MCF 10A (cell line): ENCODE measurements at places on chromosomes 3 and 15. TPM values are rescaled to one million over a fixed set of nuclear protein-coding genes. Genes with fewer than 3 reads are reported as not detected.

DNA sequence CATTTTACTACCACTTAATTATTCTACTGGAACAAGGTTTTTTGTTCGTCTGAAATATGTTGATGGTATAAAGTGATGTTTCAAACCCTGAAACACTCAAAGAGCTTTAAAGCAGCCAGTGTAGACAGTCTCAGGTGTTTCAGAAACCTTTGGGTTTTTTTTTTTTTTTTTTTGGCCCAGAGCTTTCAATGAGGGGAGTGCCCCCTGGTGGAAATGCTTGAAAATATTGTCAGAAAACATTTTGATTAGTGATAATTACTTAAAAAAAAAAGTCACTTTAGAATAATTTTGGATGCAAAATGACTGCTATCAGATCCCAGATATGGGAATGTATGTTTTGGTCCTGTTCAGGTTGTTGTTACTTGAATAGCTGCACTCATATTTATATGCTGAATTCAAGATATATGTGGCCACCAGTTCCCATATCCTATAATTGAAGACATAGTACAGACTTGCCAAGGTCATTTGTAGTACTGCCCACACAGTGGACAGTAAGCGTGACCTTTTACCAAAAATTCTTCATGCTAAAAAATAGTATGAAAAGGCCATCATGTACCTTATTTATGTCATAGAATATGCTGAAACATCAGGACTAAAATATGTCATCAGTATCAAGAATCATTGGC lies 35.9 kb downstream of the SATB1 start:
- peak; percentile 44 for DNase-seq

DNA sequence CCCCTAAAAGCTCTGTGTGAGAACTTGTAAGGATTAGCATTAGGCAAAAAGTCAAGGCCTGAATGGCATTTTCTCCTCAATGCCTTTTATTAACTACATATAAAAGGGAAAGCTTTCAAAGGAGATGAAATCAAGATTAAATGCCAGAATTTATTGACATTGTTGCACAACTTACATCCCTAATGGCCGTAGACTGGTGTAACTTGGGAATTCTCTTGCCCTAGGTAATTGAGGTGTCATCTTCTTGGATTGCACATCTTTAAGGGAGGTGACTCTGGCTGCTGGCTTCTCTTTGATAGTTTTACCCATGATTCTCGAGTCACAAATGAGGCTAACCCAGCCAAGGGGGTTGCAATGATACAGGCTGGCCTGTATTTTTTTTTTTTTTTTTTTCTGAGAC lies 249.1 kb downstream of the TBL1XR1 start:
- peak; percentile 27 for DNase-seq

GRCh38 chr3:44584646-44585501 lies at the start of gene ZNF660:
Gene ZNF660, plus strand, starts transcription at chr3:44584964. Its CDS starts 9,230 bp downstream, at chr3:44594194.
- DNase-seq = no peak

DNA sequence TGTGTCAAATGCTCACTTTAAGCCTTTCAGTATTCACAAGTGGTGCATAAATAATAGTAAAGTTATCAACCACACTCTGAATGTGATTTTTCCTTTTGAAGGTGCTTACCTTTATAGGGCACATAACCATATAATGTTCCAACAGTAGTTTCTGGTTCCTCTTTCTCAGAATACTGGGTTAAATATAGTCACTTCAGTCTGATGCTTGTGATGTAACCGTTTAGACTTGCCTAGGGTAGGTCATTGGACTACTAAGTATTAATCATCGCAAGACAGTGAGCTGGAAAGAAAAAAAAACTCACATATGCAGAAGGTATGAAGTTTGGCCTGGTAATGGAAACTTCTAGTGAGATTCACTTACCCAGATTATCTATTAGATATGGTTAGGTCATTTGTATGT lies 1.9 kb downstream of the KBTBD8 start:
- peak; percentile 45 for DNase-seq

DNA sequence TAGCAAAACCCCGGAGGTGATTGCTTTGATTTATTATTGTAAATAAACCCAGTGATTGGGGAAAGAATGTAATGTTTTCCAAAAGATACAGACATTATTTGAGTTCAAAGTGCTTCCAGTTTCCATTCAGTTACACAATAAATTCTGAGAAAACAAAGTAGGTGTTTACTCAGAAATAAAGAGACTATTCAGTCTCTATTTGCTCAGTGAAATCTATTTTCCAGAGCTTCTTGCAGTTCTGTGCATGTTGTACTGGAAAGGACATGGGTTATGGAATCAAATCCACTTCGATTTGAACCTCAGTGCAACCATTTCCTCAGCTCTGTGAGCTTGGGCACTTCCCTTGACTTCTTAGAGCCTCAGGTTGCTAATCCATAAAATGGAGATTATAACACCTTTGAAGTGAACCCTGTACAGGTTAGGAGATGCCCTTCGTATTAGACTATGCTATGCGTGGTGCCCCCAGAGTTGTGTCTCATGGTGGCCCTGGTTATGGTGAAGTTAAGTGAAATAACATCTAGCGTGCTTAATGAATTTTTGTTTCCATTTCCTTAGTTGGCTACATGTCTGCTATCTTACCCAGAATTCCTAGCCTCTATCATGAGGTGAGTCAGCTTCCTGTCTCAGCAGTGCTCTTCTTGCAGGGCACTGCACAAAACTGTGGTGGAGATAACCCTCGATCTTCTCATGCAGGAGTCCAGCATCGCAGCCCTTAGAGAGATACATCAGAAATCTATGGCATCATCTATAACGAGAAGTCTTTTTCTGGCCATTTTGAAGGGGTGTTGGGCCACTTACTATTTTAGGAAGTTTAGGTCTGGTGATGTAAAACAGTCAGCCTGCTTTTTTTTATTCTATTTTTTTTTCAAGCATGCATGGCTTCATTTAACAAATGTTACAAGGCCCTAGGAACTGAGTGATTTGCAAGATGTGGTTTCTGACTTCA lies 97.7 kb downstream of the RPL39L start:
- DNase-seq = no peak

- peak; percentile 81 for DNase-seq
Observed at GRCh38 chr3:65995030-65995429, 43.7 kb downstream of the MAGI1 start.

DNA sequence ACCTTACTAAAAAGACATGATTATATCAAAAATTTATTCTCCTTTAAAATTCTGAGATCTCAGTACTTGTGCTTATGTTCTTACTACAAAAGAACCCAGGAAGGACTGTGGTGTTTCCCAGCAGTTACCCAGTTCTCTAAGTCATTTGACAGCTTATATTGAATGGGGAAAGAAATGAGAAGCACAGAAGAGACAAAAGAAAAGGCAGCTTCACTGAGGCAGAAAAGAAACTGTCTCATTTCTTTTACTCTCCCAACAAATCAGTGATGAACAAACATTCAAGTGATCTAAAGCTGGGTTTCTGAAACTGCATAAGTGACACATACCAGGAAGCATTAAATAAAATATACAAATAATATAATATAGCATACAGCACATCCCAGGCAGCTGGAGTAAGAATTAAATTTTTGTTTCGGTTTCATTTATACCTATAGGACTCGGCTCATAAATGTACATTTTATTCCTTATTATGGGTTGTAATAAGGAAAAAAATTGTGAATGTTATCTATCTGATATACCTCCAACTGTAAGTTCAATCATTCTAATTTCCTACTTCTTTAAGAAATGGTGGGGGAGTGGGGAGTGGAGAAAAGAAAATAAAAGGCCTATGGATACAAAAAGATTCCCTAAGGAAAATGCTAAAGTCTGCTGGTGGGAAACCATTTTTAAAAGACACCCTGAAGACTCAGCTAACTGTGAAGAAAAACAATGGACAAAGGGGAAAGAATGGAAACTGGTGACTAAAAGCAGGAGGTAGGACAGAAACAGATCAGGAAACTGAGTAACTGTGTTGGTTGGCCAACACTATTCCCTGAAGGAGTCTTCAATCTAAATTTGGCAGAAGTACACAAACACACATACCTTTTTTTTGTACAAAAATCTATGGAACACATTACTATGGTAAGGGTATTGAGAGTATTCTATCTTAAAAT lies 156.8 kb downstream of the TBC1D5 start:
- DNase-seq = no peak

GRCh38 chr3:175869404-175869803 lies 1010.3 kb downstream of the NAALADL2 start:
- no peak for DNase-seq

PLSCR5 gene
- not detected in 2 replicates for total RNA-seq

ANKRD63 gene
- not detected in 2 replicates for total RNA-seq

GALNT15 gene
- total RNA-seq = 3.0 and 10.2 TPM in 2 replicates

SERINC4 gene
- total RNA-seq = 0.20 TPM in 1 of 2 replicates, not detected in the other
